Fibroblast of the conjunctiva (primary cell): ENCODE measurements at places on chromosomes 16 and 17.

DNA sequence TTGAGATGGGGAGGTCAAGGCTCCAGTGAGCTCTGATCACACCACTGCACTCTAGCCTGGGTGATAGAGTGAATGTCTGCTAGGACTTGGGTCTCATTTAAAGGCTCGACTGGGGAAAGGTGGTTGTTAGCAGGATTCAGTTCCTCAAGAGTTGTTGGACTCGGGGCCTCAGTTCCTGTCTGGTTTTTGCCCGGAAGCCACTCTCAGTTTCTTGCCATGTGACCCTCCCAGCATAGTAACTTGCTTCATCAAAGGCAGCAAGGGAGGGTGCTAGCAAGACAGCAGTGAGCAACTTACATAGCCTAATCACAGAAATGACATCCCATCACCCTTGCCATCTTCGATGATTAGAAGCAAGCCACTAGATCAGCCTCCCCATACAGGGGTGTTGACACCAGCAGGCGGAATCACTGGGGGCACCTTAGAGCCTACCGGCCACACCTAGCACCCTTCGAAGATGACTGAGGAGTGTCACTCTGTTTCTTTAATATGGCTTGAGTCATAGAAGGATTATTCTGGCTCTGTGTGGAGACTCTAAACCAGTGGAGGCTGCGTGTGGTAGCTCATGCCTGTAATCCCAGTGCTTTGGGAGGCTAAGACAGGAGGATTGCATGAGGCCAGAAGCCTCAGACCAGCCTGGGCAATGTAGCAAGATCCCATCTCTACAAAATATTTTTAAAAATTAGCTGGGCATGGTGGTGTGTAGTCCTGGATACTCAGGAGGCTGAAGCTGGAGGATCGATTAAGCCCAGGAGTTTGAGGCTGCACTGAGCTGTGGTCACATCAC lies 13.2 kb upstream of the SCNN1B start:
- DNase-seq, result no peak

GRCh38 chr17:74299226-74300009 lies 25.4 kb downstream of the DNAI2 start:
- DNase-seq, result no peak

- no peak for DNase-seq
Measured at GRCh38 chr17:58279736-58280479, 827 bp downstream of the MPO start.

- DNase-seq, result no peak
Measured at GRCh38 chr17:58755269-58755576, 431 bp upstream of the PPM1E start.

GRCh38 chr16:46873201-46873600 lies 11.0 kb upstream of the GPT2 start:
- DNase-seq, result no peak

- DNase-seq, result no peak
Measured at GRCh38 chr16:48609652-48610029, 339 bp downstream of the N4BP1 start.

- DNase-seq, result no peak
Measured at GRCh38 chr17:3960764-3961163, 3.5 kb downstream of the ATP2A3 start.

- DNase-seq, result no peak
Measured at GRCh38 chr16:74743668-74744299, 30.8 kb downstream of the FA2H start.

DNA sequence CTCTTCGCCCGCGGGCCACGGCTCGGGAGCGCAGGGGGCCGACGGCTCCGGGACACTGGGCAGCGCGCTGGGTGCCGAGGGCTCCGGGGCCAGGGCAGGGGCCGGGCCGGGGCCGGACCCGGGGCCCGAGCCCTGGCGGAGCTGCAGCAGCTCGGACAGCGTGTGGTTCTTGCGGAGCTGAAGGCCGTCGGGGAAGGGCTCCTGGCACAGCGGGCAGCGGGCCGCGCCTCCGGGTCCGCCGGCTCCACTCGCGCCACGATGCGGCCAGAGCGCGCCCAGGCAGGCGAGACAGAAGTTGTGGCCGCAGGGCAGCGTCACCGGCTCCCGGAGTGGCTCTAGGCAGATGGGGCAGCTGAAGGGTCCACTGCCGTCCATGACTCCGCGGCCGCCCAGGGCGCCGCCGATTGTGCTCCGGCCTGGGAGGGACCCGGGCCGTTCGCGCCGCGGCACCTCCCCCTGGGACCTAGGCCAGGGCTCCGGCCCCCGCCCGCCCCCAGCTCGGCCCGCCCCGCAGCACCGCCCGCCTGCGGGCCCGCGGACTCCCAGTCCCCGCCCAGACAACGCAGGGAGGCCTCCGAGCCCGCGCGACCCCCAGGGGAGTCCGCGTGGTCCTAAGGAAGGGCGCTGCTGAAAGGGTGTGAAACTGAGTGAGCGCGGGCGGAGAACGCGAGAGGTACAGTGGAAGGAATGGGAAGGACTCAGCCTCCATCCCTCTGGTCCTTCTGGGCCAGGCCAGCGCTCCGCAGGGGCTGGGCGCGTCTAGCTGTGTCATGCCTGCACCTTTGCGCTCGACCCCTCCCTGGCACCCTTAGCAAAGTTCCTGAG lies at the start of gene TRIM47:
TRIM47 (minus strand) TSS at position 408 of the 825 bp plus-strand sequence; CDS start at position 375, 33 bp downstream.
- DNase-seq, result peak; percentile 67

DNA sequence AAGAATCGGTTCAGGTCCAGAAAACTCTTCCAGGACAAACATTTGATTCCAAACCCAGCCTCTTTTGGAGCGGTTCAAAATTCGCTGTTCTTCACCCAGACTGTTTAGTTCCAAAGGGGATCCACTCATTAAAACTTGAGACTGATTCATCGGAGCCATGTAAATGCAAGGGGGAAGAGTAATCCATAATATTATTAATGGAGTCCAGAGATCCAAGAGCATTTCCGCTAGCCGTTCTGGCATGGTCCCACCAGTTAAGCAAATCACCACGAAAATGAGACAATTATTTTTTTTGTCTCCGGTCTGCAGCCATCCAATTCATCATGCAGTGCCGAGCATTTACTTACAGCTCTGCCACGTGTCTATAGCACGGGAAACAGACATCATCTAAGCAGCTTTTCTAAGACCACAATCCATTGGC lies 15.1 kb downstream of the CDH8 start:
- no peak for DNase-seq

- DNase-seq, result no peak
Measured at GRCh38 chr16:81838794-81839193, 59.7 kb downstream of the PLCG2 start.

- DNase-seq, result no peak
Measured at GRCh38 chr17:71883845-71884244, 237.0 kb upstream of the SOX9 start.

GRCh38 chr16:12240036-12240435 lies 263.5 kb downstream of the SNX29 start:
- DNase-seq, result peak; percentile 49

GRCh38 chr16:85029408-85029784 lies 1.8 kb downstream of the KIAA0513 start:
- DNase-seq, result no peak

DNA sequence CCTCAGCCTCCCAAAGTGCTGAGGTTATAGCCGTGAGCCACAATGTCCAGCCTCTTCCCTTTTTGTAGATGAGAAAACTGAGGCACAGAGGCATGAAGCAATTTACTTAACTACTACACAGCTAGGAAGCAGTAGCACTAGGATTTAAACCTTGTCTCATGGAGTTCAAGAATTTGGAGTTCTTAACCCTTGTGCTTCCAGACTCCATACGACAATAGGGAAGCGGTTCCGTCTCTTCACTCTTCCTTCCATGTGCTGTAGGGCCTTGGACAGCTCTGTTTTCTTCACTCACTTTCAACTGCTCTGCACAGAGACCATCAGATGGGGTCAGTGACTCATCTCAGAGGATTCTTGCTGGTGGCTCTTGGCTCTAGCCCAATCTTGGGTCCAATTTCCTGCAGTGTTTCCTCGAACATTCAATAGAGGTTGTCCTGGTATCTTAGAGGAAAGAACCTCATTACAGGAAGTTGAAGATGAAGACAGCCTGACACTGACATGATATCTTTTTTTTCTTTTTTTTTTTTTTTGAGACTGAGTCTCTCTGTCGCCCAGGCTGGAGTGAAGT lies 19.3 kb downstream of the ITGAL start:
- DNase-seq, result peak; percentile 37

DNA sequence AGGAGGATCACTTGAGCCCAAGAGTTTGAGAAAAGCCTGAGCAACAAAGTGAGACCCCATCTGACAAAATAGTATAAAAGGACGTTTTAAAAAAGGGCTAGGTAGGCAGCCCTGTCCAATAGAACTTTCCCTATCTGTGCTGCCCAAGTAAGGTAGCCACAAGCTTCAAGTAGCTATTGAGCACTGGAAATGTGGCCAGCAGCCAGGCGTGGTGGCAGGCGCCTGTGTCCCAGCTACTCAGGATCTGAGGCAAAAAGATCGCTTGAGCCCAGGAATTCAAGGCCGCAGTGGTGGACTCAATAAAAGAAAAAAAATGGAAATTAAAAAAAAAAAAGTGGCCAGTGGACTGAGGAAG lies 1.5 kb upstream of the NQO1 start:
- DNase-seq, result no peak

GRCh38 chr17:71460943-71461342 lies 659.9 kb upstream of the SOX9 start:
- DNase-seq, result peak; percentile 6

DNA sequence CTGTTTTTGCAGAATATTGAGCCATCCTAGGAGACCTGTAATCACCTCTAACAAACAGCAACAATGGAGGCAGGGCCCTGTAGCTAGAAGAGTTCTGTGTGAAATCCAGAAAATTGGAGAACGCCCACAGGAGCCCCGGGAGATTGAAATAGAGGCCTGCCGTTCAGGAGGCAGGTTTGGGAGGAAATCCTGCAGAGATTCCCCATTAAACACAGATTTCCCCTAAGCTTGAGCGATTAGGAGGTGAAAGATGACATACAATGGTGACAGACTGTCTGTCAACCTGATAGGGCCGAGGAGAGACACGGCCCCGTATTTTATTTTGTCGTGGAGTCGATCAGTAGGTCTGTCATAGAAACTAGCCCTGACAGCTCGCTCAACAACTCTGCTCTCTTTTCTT lies 18.2 kb downstream of the CDK5RAP3 start:
- no peak for DNase-seq

GRCh38 chr17:3964203-3965117 lies at the start of gene ATP2A3:
TSS of gene ATP2A3 (minus strand) at chr17:3964437. CDS start at chr17:3964291, 146 bp downstream.
- DNase-seq, result no peak

- DNase-seq, result no peak
Measured at GRCh38 chr17:76065775-76066174, 6.5 kb downstream of the SRP68 start.

GRCh38 chr17:1179818-1180742 lies at the start of gene ABR:
TSS of gene ABR (minus strand) at chr17:1179981. CDS start at chr17:1179727, 254 bp downstream.
- DNase-seq, result no peak

DNA sequence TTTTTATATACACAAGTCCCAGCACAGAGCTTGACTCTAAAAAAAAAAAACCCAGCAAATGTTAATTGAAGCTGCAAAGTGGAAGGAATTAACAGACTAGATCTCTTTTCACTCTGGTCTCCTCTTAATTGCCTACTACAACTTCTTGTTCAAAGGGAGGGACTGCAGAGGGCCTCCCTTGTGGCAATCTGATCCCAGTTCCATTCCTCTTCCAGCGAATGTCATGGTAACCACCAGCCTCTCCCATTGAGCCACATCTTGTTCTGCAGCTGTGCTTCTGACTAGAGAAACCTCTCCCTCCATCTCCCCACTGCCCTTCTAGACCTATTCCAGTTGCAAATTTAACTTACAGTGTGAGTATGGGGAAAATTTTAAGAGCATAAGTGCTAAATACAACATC lies 5.9 kb downstream of the SUPT6H start:
- no peak for DNase-seq

GRCh38 chr17:82517230-82517865 lies 2.2 kb upstream of the FOXK2 start:
- no peak for DNase-seq

- no peak for DNase-seq
Measured at GRCh38 chr17:74883241-74883745, 10.1 kb downstream of the FADS6 start.

DNA sequence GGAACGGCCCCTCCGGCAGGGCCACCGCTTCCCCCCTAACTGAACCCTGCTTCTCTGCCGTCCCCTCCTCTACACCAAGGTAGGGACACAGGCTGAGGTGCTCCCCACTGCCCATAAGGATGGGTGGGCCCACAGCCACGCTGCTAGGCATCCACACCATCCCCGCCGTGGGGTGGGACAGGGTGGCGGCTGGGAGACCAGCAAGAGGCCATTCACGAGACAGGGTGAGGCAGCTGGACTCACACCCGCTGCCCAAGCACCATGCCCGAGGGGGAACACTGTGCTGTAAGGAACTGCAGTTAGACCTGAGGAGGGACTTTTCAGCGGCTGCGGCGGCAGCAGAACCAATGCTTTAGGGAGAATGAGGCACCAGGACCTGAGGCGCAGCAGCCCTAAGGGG lies 47.5 kb upstream of the RRN3 start:
- no peak for DNase-seq

- DNase-seq, result no peak
Measured at GRCh38 chr17:28279411-28279810, 39.6 kb upstream of the TMEM97 start.

DNA sequence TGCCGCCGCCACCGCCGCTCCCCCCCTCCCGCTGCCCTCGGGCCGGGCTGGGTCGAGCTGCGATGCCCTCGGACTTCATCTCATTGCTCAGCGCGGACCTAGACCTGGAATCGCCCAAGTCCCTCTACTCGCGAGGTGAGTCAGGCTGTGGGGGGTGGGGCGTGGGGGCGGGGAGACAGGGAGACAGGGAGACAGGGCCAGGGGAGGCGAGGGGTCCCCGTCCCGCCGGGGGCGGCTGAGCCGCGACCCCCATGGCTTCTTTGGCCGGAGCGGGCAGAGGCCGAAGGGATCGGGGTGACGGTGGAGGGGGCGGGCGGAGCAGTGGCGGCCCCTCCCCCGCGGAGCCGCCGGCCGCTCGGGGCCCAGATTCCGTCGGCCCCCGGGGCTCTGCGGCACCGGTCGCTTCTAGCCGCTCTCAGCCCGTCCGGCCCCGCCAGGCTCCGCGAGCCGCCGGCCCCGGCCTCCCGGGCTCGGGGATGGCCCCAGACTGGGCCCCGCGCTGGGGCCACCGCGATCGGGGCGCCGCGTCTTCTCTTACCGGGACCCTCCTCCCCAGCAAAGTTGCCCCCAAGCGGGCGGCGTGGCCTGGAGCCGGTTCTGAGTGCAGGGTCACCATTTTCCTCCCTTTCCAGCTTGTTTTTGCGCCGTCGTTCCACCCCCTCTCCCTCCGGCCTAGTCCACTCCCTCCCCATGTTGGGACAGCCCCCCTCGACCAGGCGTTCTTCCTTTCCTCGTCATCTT lies 644 bp downstream of the NFAT5 start:
- peak; percentile 52 for DNase-seq
